ENCODE measurements at places on chromosomes 13 and 19.

GRCh38 chr13:26497968-26498511, 59.4 kb upstream of the WASF3 start:
- DNase-seq, result no peak

DNA sequence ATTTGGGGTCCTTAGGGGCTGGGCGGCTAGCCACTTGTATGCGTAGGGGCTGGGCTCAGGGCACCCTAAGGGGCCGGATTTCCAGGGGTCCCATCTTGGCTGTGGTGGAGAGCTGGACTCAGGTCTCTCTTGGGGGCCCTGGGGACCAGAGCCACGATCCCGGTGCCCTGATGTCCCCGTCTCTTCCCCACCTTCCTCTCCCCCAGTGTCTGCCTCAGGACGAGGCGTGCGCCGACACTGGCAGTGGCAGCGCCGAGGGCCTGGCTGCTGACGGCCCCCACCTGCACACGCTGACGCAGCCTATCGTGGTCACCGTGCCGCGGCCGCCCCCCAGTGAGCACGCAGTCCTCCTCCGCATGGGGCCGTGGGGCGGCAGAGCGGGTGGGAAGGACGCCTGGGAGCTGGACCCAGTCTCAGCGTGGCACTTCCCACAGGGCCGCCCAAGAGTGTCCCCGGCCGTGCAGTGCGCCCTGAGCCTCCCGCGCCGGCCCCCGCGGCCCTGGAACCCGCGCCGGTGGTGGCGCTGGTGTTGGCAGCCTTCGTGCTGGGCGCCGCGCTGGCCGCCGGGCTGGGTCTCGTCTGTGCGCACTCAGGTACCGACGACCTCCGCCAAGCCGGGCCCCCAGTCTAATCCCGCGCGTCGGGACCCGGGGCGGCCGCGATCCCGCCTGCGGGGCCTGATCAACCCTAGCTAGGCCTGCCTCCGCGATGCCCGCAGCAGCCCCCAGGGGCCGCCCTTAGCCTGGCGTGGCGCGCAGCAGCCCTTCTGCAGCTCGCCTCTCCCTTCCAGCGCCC, 2.7 kb upstream of the SNAPC2 start:
- no peak for DNase-seq

GRCh38 chr19:19064811-19065745, 1.3 kb downstream of the SLC25A42 start:
- DNase-seq, result no peak

DNA sequence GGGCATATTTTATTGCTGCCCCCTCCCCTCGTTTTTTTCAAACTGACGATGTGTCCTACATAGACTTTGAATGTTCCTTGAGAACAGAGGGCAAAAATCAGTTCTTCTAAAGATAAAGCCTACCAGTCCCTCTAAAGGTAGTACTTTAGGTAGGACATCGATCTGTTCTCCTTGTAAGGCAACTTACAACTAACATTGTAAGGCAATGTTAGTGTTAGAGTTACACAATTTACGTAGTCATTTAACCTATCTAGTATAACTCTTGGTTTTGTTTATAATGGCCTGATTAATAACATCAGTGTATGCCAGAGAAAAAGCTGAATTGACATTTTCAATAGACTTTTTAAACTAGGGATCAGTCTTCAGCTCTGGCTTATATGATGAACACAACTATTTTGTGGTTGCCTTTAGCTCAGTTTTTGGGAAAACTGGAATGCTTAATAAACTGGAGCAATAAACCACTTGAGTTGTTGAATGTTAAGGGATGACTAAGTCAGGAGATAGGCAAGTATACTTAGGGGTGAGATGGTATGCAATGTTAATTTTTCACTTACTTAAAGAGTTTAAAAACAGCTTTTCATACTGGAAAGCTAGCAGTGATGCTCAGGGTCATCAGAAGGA, 2.2 kb downstream of the NDFIP2 start:
- DNase-seq, result no peak

- no peak for DNase-seq
Observed at GRCh38 chr13:27174766-27175455, 3.3 kb upstream of the USP12 start.

DNA sequence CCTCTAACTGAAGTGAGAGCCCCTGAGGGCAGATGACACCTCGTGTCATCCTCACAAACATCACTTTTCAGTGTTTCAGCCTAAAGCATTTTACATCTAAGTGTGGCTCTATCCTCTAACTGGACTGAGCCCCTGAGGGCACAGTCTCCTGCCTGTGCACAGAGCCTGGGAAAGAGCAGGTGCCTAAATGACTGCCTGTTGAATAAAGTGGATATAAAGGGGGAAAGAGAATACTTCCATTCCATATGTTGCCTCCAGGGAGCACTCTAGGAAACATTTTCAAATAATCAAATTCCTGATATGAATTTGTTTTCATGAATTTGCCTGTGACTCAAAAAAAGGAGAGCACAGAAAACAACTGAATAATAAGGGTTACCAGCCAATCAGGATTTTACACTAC, 32.2 kb downstream of the CNMD start:
- DNase-seq, result no peak

DNA sequence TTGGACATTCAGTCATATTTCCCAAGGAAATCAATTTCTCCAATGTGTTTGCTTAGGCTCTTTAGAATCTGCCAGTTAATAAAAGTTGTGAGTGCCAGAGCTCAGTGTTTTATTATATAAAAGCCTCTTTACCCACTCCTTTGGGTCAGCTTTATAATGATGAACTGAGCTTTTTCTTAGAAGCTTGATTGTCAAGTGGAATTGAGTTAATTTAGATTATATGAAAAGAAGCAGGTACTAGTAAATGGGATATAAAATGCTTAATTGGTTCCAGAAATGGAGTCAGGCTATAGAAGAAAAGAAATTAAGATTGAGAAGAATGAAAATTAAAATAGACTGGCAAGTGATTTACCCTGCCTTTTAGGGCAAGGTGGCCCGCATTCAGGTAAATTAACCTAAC, 363.2 kb downstream of the SLITRK6 start:
- DNase-seq, result no peak

DNA sequence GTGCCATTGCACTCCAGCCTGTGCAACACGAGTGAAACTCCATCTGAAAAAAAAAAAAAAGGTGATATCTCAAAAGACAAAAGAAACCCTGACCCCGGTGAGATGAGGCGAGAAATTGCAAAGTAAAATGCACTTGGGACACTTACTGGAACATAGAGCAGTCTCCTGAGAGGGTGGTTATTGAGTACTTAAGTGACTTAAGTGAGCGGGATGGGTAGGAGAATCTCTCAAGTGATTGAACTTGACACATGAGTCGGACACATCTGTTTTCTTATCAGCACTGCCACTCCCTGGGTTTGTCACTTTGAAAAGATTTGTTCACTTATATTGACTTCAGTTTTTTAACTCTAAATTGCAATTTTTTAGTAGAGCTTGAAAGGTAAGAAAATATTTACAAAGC, 2.8 kb downstream of the ZNF429 start:
- DNase-seq, result no peak

GRCh38 chr19:16208064-16208759, 10.5 kb downstream of the AP1M1 start:
- DNase-seq, result no peak
